ENCODE measurements at places on chromosomes 12 and 14.
A peak's percentile ranks its signal among the peaks of the same experiment; 100 is the strongest.

DNA sequence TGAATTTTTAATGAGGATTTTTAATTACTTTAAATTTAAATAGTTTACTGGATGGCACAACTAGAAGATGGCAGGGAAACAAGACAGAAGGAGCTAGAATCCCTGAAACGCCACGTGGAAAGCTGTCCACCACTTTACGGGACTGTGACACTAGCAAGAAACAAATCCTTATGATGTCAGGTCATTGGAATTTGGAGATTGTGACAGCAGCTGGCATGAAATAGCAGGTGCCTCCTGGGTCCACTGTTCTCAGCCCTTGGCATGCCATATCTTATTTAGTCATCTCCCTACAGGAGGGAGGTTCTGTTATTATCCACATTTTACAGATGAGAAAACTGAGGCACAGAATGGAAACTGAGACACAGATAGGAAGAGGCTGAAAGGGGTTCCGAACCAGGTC, 113.8 kb downstream of the BCL11B start:
- no peak overlapping the region for H3K4me3 ChIP-seq
- peaks cover under 1% of the 10 kb centered on the region for H3K36me3 ChIP-seq
- H3K27me3 ChIP-seq = no peaks in the 10 kb centered on the region
- H3K27ac ChIP-seq = no peak overlapping the region

GRCh38 chr14:37598747-37599506, 3.5 kb downstream of the TTC6 start:
- peak overlapping the region; percentile 38 for H3K4me3 ChIP-seq
- H3K4me1 ChIP-seq = peaks cover 21% of the 10 kb centered on the region
- no peak for DNase-seq
- peaks cover 11% of the 10 kb centered on the region for H3K36me3 ChIP-seq
- H3K27ac ChIP-seq = peak overlapping the region; percentile 30
- H3K27me3 ChIP-seq = peaks cover 60% of the 10 kb centered on the region

DNA sequence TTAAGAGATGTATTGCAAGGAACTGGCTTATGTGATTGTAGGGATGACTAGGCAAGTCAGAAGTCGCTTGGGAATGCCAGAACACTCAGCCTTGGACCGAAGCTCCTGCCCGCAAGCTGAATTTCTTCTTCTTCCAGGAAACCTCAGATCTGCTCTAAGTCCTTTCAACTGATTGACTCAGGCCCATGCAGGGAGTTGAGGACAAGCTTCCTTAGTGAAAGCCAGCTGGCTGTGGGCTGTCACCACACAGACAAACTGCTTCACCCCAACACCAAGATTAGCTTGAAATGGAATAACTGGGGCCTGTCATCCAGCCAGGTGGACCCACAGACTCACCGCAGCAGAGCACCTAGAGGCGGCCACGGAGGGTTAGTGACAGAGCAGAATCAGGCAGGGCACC, 24.7 kb downstream of the BDKRB2 start:
- no peak for DNase-seq
- no peaks in the 10 kb centered on the region for H3K36me3 ChIP-seq
- no peaks in the 10 kb centered on the region for H3K27me3 ChIP-seq
- no peak overlapping the region for H3K4me3 ChIP-seq
- H3K4me1 ChIP-seq = no peaks in the 10 kb centered on the region
- no peak overlapping the region for H3K27ac ChIP-seq

GRCh38 chr14:68374682-68375081, 418.2 kb downstream of the ZFP36L1 start:
- peaks cover 55% of the 10 kb centered on the region for H3K4me1 ChIP-seq
- H3K4me3 ChIP-seq = no peak overlapping the region
- no peaks in the 10 kb centered on the region for H3K27me3 ChIP-seq
- peaks cover 19% of the 10 kb centered on the region for H3K36me3 ChIP-seq
- DNase-seq = no peak

All from activated CD8-positive, alpha-beta T cell treated with anti-CD3 and anti-CD28 coated beads, Interleukin-2, amount 10 ng/mL, durations not matched to agents 7 days and 5 days (primary cell).